ENCODE measurements at places on chromosomes 4 and X.

GRCh38 chr4:112939901-112940300 is 109.6 kb upstream of the ANK2 start:
- no peak for DNase-seq

DNA sequence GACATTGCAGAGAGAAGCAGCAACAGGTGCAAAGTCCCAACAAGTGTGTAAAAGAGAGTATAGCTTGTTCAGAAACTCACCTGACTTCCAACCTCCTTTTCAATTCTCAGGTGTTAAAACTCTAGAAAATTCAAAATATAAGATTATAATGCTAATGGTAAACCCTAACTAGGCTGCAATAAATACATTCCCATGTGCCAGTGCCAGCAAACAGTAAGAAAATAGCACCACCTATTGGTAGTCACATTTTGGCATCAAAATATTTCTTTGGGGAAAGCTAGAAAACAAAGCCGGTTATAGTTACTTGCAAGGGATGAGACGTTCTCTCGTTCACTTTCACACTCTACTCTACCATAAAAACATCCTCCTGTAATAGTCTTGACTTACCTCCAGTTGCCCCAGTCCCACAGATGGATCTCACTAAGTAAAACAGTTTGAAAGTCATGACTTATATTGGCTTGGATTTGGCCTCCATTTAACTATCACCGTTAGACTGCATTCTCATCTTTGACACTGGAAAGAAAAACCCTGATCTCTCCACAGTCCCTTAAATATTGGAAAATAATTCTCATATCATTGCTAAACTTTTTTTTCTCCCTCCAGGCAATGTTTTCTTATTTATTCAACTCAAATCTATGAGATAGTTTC is 9.6 kb downstream of the BMP3 start:
- DNase-seq: no peak

DNA sequence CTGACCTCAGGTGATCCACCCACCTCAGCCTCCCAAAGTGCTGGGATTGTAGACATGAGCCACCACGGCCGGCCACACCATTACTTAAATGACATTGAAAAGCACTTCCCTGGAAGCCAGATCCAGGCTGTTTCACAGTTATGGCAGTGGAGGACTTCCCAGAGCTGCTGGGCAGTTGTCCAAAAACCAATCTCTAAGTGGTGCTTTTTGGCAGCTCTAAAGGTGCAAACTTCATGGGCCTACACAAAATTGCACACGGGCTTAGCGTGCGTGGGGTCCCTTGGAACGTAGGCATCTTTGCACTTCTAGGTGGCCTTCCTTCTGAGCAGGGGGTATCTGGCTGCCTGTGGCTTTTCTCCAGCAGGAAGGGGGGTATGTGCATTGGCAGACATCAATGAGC is 172.3 kb downstream of the SHOX start:
- DNase-seq: no peak

- no peak for DNase-seq
Observed at GRCh38 chrX:41919870-41920269, 3.5 kb downstream of the CASK start.

DNA sequence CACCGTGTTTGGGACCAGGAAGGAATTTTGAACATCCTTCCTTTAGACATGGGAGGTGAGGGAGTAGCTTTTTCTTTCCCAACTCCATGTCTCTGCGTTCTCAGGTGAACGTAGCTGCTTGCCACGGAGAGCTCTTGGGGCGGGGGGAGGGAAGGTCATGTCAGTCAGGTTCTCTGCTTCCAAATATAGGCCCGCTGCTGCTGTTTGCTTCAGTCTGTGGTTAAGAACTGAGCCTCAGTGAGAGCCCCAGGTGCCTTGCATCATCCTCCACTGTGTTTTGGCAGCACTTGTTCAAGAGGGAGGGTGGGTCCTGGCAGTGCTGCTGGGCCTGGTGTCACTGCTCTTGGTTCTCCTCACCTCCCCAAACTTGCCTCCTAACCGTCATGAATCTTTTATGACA is 46.5 kb downstream of the HADH start:
- DNase-seq: no peak

Measured in GF-D8 (cell line).